CD4-positive, alpha-beta T cell (primary cell): ENCODE measurements at places on chromosomes 2 and 18. TPM values are rescaled to one million over a fixed set of nuclear protein-coding genes. Genes with fewer than 3 reads are reported as not detected.

DNA sequence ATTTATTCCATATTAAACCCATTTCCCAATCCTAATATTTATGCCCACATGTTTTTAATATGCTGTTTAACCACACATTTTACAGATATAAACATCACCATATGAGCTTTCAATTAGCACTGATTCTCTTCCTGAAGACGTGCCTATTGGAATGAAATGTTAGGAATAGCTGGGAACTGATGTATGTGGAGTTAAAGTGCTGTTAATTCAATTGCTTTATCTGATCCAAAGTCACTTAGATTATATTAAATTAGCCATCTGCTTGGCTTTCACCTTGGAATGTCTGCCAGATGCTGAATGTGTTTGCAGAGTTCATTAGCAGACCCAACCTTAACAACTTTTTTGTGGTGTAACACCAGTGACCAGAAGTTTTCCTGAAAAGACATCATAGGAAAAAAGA, 942.9 kb upstream of the KLHL29 start:
- DNase-seq = no peak

HYCC2 gene
- 29.2 TPM for total RNA-seq

TXNL4A gene
- total RNA-seq = 55.0 TPM

DNA sequence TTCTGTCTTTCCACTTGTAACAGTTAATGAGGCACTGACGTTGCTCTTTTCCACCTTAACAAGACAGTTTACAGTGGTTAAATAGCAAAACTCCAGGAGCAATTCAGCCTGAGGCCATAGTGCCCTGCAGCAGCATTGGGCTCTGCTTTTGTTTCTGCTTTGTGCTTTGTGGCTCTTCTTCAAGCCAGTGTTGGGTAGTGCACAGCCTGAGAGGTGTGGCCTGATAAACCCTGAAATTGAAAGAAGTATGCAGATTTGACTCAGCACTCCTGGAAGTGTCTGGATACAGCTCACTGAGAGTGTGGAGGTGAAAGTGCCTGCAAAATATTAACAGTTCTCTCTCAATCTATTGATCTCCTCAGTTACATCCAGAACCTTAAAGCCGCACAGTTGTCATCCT, 63.0 kb downstream of the STK25 start:
- DNase-seq = no peak

RAMP1 gene
- not detected for total RNA-seq

GATA6 gene
- total RNA-seq = 0.08 TPM

GRCh38 chr2:160278879-160279177, 78.8 kb upstream of the ITGB6 start:
- DNase-seq = no peak

MALL gene
- not detected for total RNA-seq

GRCh38 chr18:21949326-21950015, 208.9 kb downstream of the MIB1 start:
- no peak for DNase-seq

- no peak for DNase-seq
Measured at GRCh38 chr2:96500385-96501066, 4.6 kb downstream of the NEURL3 start.

DNA sequence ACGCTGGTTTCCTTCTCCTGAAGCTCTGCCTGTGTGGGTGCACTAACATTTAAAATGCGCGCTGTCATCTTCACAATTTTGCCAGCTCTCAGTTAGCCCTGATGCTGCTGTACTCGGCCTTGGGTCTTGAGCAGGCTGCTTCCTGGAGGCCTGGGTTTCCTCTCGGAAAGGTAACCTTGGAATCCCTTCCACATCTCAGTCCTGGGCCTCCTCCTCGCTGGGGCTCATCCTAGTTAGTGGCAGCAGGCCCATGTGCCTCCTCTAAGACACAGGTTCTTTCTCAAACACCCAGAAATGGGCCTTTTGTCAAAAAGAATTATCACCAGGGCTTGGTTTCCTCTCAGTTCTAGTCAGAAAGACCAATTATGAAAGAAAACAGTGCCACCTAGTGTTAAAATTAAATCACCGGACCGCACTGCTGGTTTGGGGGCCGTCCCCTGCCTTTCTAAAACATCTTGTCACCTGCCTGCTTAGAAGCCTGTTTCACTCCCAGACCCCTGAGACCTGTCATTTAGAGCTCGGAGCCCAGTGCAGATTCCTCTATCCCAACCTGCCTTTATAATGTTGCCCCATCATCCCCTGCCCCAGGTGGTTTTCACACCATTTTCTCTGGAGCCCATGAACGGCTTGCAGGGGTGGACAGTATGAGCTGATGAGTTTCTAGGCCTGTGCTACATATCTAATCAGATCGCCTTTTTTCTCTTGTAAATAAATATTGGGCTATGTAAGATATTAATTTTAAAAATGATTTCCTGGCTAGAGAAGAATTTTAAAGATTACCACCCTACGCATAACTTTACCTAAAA, 42.4 kb downstream of the HK2 start:
- DNase-seq = peak; percentile 22
